ENCODE measurements at places on chromosomes 3 and 15. TPM values are rescaled to one million over a fixed set of nuclear protein-coding genes. Genes with fewer than 3 reads are reported as not detected.

DNA sequence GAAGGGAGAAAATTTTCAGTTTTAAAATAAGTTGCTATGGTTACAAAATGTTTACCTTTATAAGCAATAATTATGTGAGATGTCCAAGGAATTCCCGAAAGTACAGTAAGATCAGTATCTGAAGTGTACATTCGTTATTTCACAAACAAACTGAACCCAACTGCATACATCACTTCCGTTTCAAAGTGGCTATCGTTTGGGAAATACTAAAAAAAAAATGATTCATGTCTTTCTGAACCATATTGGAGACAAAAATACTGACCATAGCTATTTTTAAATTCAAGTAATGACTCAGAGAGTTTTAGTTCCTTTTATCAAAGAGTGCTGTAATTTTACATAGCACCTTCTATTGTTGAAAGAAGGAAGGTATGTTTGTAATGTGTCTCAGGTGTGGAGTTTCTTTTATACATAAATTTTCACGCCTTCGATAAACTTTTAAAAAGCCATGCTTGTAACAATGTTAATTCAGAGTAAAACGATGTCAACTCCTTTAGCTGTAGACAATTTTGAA, 8.0 kb upstream of the ANKRD28 start:
- DNase-seq: no peak

- DNase-seq: no peak
Observed at GRCh38 chr3:96070678-96071077, 743.7 kb upstream of the EPHA6 start.

DNA sequence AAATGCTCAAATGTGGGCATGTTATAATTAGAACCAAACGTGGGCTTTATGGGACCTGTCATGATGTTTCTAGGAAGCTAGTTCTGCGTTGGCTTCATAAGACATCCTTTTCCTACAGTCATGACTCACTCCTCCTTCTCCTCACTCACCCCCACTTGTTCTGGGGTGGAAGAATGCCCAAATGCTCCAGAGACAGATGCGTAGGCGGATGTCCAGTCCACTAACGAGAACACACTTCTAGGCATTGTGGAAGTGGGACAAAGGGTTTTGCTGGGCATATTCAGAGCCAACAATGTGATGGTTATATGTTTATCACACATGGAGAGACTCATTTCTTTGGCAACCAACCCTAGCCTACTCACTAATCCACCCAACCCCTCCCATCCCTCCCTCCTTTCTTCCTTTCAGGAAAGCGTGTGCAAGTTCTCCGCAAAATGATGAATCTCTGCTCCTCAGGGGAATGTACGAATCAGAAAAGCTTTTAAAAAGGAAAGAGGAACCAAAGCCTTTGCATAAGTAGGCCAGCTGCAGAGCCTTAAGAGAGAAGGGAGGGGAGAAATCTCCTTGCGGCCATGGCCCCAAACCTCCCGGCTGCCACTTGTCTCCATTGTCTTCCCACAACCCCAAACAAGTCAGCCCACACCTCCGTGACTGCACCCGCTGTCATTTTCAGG, 123.0 kb upstream of the SPRED1 start:
- DNase-seq: peak; percentile 77

- DNase-seq: no peak
Observed at GRCh38 chr15:99139276-99139675, 34.4 kb downstream of the SYNM start.

- DNase-seq: no peak
Observed at GRCh38 chr15:90801803-90802202, 66.6 kb upstream of the FURIN start.

- DNase-seq: peak; percentile 75
Observed at GRCh38 chr15:90315278-90315982, 36.7 kb upstream of the ZNF774 start.

DNA sequence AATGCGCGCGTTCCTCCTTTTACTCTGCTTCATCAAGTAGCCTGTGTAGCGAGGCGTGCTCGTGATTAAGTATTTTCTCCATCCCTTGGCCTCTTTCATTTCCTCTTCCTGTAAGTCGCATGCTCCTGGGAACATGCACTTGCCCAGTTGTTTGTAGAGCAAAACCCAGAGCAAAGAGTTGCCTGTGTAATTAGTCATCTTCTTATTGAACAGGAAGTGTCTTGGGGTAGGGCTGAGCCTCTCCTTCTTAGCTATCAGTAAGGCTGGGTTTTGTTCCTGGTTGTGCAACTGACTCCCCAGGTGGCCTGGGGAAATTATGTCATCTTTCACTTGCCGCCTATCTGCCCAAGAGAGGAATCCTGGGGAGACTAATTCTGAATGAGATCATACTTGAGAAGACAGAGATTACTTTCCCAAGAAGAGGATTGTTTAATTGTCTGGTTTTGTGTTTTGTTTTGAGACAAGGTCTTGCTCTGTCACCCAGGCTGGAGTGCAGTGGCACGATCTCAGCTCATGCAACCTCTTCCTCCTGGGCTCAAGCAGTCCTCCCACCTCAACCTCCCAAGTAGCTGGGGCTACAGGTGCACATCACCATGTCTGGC, 14.9 kb downstream of the LIPH start:
- peak; percentile 86 for DNase-seq

- no peak for DNase-seq
Observed at GRCh38 chr3:150377601-150378300, 30.3 kb upstream of the TSC22D2 start.

DNA sequence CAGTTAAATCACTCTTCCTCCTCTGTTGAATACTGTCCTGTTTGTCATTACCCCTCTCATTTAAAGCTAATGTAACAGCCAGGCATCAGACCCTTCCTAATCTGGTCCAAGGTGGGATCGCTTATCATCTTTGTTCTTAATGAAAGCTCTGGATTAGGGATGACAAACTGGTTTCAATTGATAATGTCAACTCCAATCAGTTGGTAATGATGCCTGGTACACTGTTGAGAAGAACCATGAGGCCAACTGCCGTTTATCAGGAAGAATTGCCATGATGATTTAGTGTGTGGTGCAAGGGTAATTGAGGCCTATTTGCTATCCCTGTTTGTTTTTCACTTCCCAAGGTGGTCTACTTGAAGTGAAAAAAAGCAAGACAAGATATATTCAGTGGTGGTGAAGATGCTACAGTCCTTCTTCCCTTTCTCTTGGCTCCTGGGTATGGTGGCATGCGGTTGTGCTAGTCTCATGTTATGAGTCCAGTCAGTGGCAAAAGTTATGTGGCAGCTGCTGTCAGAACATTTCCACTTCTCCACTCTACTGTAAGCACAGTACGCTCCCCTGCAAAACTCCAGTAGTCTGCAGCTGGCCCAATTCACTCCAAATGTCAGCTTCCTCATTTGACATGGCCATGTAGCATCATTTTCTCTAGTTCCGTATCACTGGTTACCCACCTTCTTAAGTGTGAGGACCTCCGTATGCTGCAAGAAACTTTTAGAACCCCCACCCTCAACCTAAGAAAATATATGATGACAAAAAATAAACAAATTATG, 72.5 kb downstream of the MORC1 start:
- no peak for DNase-seq

- no peak for DNase-seq
Observed at GRCh38 chr3:155334914-155335723, 41.6 kb upstream of the STRIT1 start.

DNA sequence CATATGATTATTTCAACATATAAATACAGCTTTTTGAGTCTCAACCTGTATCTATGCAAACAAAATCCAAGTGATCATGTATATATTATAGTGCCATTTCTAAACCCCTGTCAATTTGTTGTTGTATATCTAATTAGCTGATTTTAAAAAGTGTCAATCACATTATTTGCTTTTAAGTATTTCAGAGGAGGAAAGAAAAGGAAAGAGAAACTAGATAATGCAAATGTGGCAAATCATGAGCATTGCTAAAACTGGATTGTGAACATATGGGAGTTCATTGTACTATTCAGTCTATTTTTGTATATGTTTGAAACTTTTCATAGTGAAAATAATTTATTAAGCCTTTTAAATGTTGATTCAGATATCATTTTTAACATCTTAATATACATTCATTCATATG, 190.7 kb downstream of the ZIC4 start:
- no peak for DNase-seq

DNA sequence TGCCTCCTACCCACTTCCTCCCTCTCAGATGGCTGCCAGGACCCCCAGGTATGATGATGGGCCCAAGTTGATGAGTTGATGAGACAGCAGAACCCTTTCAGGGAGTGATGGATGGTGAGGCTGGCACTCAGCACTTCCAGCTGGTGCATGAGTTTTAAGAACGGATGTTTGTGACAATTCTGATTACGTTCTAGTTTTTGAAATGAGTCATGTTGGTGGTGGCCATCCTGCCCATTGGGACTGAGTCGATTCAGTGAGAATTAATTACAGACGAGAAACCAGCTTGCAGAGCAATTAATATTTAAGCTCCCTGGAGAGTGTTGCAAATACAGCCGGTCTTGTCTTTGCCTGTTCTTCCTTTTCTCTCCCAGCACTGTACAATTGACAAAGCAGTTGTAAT, 56.9 kb upstream of the NR2C2 start:
- no peak for DNase-seq

GRCh38 chr3:128497305-128498126, 4.5 kb upstream of the GATA2 start:
- DNase-seq: peak; percentile 63

DNA sequence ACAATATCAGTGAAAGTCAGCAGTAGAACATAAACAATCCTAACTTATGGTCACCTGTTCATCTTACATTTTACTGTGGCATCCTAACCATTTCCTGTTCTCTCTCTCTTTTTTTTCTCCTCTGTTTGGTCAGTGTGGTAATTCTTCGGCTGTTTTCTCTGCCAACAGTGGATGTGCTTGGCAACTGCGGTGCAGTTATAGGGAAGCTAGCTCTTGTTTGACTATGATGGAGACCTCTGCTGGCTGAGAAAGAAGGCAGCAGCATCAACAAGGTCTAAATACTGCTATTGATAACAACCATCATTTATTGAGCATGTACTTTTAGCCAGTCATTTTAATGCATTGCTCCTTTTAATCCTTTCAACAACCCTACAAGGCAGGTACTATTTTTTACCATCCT, 723 bp upstream of the DRD3 start:
- DNase-seq: no peak

GRCh38 chr15:68045289-68046265, 8.5 kb upstream of the PIAS1 start:
- DNase-seq: no peak

- no peak for DNase-seq
Observed at GRCh38 chr15:97791824-97792792, 168.4 kb upstream of the ARRDC4 start.

DNA sequence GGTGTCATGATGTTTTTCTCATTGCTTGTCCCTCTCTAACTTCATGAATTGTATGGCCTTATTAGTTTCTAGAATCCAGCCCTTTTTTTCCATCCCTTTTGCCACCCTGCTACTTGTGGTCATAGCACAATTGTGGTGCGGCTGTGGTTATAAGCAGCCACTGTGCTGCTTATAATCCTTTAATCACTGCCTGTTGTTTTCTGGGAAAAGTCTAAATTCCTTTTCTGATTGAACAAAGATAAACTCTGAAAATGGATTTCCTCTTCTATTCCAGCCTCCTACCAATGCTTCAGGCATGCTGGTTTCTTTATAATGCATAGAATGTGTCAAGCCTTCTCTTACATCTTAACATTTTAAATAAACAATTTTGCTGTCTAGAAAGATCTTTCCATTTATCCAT, 319.5 kb downstream of the C3orf38 start:
- no peak for DNase-seq

- no peak for DNase-seq
Observed at GRCh38 chr15:22231603-22232002, 151.3 kb downstream of the OR4M2 start.

DNA sequence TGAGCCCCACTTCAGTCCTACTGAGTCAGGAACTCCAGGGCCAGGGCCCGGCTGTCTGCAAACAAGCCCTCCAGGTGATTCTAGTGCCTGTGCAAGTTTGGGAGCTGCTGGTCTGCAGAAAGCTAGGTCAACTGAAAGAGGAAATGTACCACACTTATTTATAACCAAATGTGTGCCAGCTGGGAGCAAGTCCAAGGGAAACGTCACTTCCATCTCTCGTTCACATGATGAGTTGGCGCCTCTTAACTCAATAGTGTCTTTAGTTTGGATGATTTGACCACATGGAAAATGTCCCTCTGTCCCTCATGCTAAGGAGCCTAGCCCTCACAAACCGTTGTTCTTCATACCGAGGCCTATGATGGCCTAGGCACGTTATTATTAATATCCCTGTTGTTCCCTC, 43.2 kb downstream of the GOLGA8S start:
- no peak for DNase-seq

- DNase-seq: no peak
Observed at GRCh38 chr3:101928890-101929289, 79.6 kb downstream of the NFKBIZ start.

- DNase-seq: no peak
Observed at GRCh38 chr3:184284696-184285095, 8.9 kb downstream of the ECE2 start.

- no peak for DNase-seq
Observed at GRCh38 chr3:119428538-119428937, 34.9 kb downstream of the TMEM39A start.

GRCh38 chr15:86877171-86877631, 797.5 kb downstream of the AGBL1 start:
- no peak for DNase-seq

- DNase-seq: no peak
Observed at GRCh38 chr3:61522060-61522459, 39.3 kb upstream of the PTPRG start.

- DNase-seq: no peak
Observed at GRCh38 chr3:179884136-179884535, 152.6 kb downstream of the PEX5L start.

- DNase-seq: no peak
Observed at GRCh38 chr3:50352781-50353180, 2.1 kb downstream of the CYB561D2 start.

GRCh38 chr3:4786431-4786830, 192.8 kb upstream of the BHLHE40 start:
- DNase-seq: no peak

- no peak for DNase-seq
Observed at GRCh38 chr3:120125992-120126391, 31.7 kb upstream of the GSK3B start.

GRCh38 chr3:165617134-165617533, 220.1 kb downstream of the BCHE start:
- no peak for DNase-seq

DNA sequence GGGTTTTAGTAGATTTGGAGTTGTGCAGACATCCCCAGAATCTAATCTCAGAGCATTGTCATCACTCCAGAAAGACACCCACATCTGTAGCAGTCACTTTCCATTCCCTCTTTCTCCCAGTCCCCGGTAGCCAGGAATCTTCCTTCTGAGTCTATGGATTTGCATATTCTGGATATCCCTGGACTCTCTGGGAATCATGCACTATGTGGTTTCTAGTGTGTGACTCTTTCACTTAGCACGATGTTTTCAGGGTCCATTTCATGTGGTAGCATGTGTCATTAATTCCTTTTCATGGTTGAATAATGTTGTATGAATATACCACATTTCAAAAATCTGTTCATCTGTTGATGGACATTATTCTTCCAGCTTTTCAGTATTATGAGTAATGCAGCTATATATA, 29.3 kb downstream of the FBLN2 start:
- no peak for DNase-seq

Gene CX3CR1
- 22.6 TPM for total RNA-seq

Gene PLIN1
- total RNA-seq: 0.89 TPM

Gene CA12
- 20.5 TPM for total RNA-seq

Gene PRTG
- 1.4 TPM for total RNA-seq

Gene BOC
- total RNA-seq: 20.5 TPM

Gene PPP1R14D
- total RNA-seq: 23.4 TPM

Gene ST3GAL6
- total RNA-seq: 5.9 TPM

Gene EIF4E3
- total RNA-seq: 22.6 TPM

Gene FRG2C
- total RNA-seq: not detected

Gene SLC12A1
- total RNA-seq: not detected

Gene NR2E3
- total RNA-seq: 3.0 TPM

All from mucosa of gallbladder (tissue), 1 donor.